ENCODE measurements at places on chromosomes 3 and 15. TPM values are rescaled to one million over a fixed set of nuclear protein-coding genes. Genes with fewer than 3 reads are reported as not detected.

Gene AHSG
- not detected for total RNA-seq

Gene CCDC54
- total RNA-seq = not detected

Gene CORO2B
- total RNA-seq = 11.2 TPM

Gene CYP11A1
- 0.15 TPM for total RNA-seq

Gene MKRN2
- 32.2 TPM for total RNA-seq

Gene TRAT1
- not detected for total RNA-seq

Gene PARP15
- total RNA-seq = not detected

Gene KBTBD12
- total RNA-seq = not detected

Gene TRH
- total RNA-seq = not detected

Gene CYP19A1
- total RNA-seq = 0.30 TPM

Gene C3orf70
- total RNA-seq = not detected

Gene ACKR2
- total RNA-seq = 0.15 TPM

Gene GOLGA8K
- 0.23 TPM for total RNA-seq

Gene MLH1
- 36.2 TPM for total RNA-seq

Gene CP
- total RNA-seq = 30.1 TPM

Gene SLC6A20
- total RNA-seq = not detected

Gene ATP13A3
- total RNA-seq = 195 TPM

Gene ZNF80
- not detected for total RNA-seq

Gene PIK3CB
- 8.0 TPM for total RNA-seq

Gene IGF2BP2
- 29.1 TPM for total RNA-seq

Gene CPNE9
- not detected for total RNA-seq

Gene UBAP1L
- total RNA-seq = 0.53 TPM

Gene USP50
- total RNA-seq = not detected

Gene SPTBN5
- 0.23 TPM for total RNA-seq

Gene TNNC1
- 2.5 TPM for total RNA-seq

Gene CD200
- total RNA-seq = 24.0 TPM

Gene GRM7
- total RNA-seq = not detected

Gene PLCL2
- 5.0 TPM for total RNA-seq

Gene CNTN6
- total RNA-seq = not detected

Gene KNG1
- total RNA-seq = not detected

Gene GOLGA6A
- total RNA-seq = not detected

Gene ECE2
- not detected for total RNA-seq

Gene ADAMTS17
- total RNA-seq = not detected

Gene AP3B2
- total RNA-seq = under 0.01 TPM

Gene CRABP1
- total RNA-seq = not detected

Gene PEAK1
- 48.3 TPM for total RNA-seq

Data from smooth muscle cell of the coronary artery (primary cell).